CD4-positive, alpha-beta T cell treated with Interleukin-6 at 100 ng/mL for 8 hours (primary cell): ENCODE measurements at places on chromosomes 7 and 10.

DNA sequence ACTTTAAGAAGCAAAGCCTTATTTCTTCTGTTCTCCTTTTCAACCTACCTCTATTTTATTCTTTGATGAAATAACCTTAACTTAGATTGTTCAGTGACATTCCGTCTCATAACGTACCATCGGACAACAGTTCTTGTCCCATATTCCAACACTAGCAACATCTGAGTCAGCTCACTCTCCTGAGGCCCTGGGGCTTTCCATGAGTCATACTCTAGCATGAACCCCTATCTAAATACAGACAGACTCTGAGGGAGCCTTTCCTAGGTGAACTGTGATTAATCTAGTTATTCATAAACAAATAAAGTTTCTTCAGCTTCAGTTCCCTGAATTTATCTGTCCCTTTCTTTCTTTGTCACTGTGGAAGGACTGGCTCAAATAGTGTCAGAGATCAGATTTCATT lies 168.7 kb upstream of the LYZL1 start:
- no peak for DNase-seq

DNA sequence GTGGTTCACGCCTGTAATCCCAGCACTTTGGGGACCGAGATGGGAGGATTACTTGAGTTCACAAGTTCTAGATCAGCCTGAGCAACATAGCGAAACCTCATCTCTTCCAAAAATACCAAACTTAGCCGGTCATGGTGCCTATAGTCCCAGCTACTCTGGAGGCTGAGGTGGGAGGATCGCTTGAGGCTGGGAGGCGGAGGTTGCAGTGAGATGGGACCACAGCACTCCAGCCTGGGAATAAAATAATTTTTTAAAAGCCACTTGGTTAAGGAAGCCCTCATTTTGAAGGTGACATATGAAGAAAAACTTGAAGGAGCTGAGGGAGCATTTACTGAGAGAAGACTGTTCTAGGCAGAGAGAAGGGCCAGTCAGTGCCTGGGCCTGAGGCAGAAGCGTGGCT lies 4.2 kb upstream of the EZH2 start:
- no peak for DNase-seq

DNA sequence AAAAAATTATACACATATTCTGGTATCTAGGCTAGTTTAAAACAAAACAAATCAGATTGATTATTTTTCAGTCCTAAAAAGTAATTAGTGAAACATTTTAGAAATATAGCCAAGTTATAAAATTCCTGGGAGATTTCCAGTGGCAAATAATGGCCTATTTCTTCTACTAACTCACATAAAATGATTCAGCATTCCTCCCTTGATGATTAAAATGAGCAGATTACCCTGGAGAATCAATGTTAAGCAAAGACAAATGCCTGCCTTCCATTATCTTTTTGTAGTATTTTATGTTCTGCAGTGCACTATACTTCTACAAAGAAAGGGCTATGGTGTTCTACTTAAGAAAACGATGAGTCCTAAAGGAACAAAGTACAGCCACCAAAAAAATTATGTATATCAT lies 53.6 kb downstream of the PARD3 start:
- DNase-seq: no peak

DNA sequence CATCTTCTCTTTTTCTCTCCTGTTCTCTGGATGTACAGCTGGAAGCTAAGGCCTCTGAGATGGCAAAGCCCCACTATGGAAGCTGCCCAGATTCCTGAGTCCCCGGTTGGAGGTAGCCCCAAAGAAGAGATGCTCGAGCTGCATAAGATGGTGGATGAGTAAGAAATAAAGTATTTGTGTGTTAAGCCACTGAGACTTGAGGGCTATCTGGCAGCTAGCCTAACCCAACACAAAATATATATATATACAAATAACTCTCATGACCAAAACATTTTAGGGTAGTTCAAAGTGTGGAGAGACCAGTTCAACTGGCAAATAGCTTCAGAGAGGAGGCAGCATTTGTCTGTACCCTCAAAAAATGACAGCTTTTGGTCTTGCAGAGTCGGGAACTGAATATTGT lies 72.4 kb upstream of the PDE1C start:
- no peak for DNase-seq

DNA sequence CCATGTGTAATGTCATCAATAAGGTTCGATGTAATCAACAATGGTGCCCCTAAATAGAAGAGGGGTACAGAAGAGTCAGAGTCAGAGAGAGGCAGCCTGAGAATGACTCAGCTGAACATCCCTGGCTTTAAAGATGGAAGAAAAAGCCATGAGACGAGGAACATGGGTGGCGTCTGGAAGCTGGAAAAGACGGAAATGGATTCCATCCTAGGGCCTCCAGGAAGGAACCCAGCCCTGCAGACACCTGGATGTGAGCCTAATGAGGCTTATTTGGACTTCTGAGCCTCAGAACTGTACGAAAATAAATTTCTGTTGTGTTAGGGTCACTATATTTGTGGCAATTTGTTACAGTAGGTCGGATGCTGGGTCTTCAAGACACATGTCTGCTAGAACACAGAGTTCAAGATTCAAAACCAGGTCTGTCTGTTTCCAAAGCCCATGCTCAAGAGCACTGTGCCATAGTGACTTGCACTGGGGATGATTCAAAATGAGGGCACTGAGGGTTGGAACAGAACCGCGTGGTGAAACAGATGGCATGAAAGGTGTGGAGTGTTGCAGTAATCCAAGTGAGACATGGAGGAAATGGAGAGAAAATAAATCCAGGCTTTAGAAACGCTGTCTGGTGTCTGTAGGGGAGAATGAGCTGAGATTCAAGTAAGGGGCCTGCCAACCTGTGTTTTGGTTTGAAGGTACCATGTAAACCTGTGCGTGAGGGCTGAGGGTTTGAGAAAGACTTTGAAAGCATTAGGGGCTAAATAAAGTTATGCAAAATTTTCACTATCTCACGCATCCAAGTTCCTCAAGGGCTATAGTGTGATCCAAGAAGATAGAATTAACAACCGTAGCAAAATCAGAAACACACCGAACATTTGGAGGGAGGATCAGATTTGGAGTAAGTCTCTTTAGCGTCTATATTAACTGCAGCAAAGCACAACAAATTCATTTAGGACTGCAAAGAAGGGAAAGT lies 849.1 kb upstream of the AUTS2 start:
- no peak for DNase-seq

DNA sequence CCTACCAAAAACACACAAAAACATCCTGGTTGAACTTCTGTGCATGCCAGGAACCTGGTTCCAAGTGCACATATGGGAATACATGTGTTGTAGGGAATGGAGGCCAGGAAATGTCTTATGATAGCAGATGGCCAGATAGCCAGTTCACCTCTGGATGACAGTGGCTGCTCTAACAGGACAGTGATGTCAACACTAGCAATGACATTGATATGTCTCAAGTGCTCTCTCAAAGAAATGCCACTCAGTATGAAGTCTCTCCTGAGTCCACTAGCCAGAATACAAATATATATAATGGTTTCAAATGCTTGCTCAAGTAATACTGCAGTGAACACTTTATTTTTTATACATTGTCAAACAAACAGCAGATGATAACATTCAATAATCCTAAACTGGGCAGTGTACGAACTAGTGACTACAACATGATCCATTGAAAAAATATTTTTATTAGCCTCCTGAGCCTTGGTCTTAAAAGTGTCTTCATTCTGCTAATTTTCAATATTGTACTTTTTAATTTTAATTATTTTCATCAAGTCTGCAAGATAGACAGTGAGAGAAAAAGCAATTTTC lies 26.0 kb upstream of the PCDH15 start:
- no peak for DNase-seq

GRCh38 chr7:139656387-139656786 lies 121.4 kb downstream of the HIPK2 start:
- no peak for DNase-seq

- DNase-seq: no peak
Observed at GRCh38 chr7:37643876-37644275, 39.7 kb upstream of the GPR141 start.

DNA sequence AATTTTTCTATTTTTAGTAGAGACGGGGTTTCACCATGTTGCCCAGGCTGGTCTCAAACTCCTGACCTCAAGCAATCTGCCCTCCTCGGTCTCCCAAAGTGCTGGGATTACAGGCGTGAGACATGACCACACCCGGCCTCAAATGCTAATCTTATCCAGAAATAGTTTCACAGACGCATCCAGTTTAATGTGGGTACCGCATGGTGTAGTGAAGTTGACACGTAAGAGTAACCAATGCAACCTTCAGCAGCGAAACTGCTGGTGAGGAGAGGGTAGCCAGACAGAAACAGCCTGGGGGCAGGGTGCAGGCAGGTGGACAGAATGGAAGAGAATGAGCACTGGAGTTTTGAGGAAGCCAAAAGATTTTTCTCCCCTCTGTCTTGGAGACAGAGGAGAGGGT lies 63.5 kb upstream of the FAM180A start:
- DNase-seq: no peak
